ENCODE measurements at places on chromosomes 5 and 9. TPM values are rescaled to one million over a fixed set of nuclear protein-coding genes. Genes with fewer than 3 reads are reported as not detected.

KIF20A gene
- 0.34 TPM for total RNA-seq

TOR1B gene
- 29.0 TPM for total RNA-seq

DNM1 gene
- 2.6 TPM for total RNA-seq

NEUROG1 gene
- total RNA-seq, result not detected

IFNA21 gene
- not detected for total RNA-seq

RGS7BP gene
- not detected for total RNA-seq

CRB2 gene
- not detected for total RNA-seq
